Airway epithelial cell (primary cell): ENCODE measurements at places on chromosomes 13 and 19. TPM values are rescaled to one million over a fixed set of nuclear protein-coding genes. Genes with fewer than 3 reads are reported as not detected.

ATCAY gene
- total RNA-seq = not detected in 2 replicates

ZGLP1 gene
- total RNA-seq = 0.28 and 0.85 TPM in 2 replicates

GPC5 gene
- not detected in 2 replicates for total RNA-seq

NHLRC3 gene
- total RNA-seq = 3.5 and 6.7 TPM in 2 replicates

TNNT1 gene
- 12.3 and 18.7 TPM in 2 replicates for total RNA-seq

MZF1 gene
- total RNA-seq = 7.5 and 9.3 TPM in 2 replicates

OSCAR gene
- total RNA-seq = 0.19 and 0.21 TPM in 2 replicates

ALOX5AP gene
- total RNA-seq = not detected in 2 replicates

SH2D3A gene
- total RNA-seq = 64.3 and 65.2 TPM in 2 replicates

SERTM1 gene
- total RNA-seq = not detected in 2 replicates

NFIX gene
- 13.4 and 19.7 TPM in 2 replicates for total RNA-seq

SIGLEC11 gene
- not detected in 2 replicates for total RNA-seq

FPR3 gene
- not detected in 2 replicates for total RNA-seq

SPATA13 gene
- 2.0 and 4.2 TPM in 2 replicates for total RNA-seq

RDH8 gene
- not detected in 2 replicates for total RNA-seq

PBX4 gene
- total RNA-seq = 0.35 TPM in 1 of 2 replicates, not detected in the other

TLE6 gene
- total RNA-seq = 0.21 and 0.93 TPM in 2 replicates

PSG1 gene
- total RNA-seq = not detected in 2 replicates

TEX101 gene
- total RNA-seq = not detected in 2 replicates

FBXO17 gene
- 16.1 and 19.0 TPM in 2 replicates for total RNA-seq

TEX29 gene
- not detected in 2 replicates for total RNA-seq

KLK4 gene
- total RNA-seq = not detected in 2 replicates

KLK1 gene
- total RNA-seq = 1.3 TPM in 1 of 2 replicates, not detected in the other
